ENCODE measurements at places on chromosomes 6 and 20. TPM values are rescaled to one million over a fixed set of nuclear protein-coding genes. Genes with fewer than 3 reads are reported as not detected.

OGFR gene
- total RNA-seq = 26.9 TPM

PARD6B gene
- 9.4 TPM for total RNA-seq

ADGB gene
- total RNA-seq = 0.31 TPM

FNDC11 gene
- 4.1 TPM for total RNA-seq

PAX1 gene
- not detected for total RNA-seq

IL17F gene
- total RNA-seq = not detected

FAM217A gene
- total RNA-seq = not detected

HLA-E gene
- 22.2 TPM for total RNA-seq

SEMG1 gene
- not detected for total RNA-seq

COL19A1 gene
- 4.7 TPM for total RNA-seq

OR2H2 gene
- total RNA-seq = not detected

HSPA12B gene
- total RNA-seq = 3.4 TPM

FRMD1 gene
- not detected for total RNA-seq

RNF39 gene
- not detected for total RNA-seq

NKX2-4 gene
- not detected for total RNA-seq

HDGFL1 gene
- not detected for total RNA-seq

MRPS10 gene
- 41.0 TPM for total RNA-seq

PRND gene
- 1.9 TPM for total RNA-seq

CRISP3 gene
- not detected for total RNA-seq

TFB1M gene
- total RNA-seq = 28.2 TPM

HLA-DRB1 gene
- total RNA-seq = 1.6 TPM

ABHD12 gene
- 51.6 TPM for total RNA-seq

TMEM14B gene
- total RNA-seq = 70.7 TPM

MED20 gene
- total RNA-seq = 21.0 TPM

MAFB gene
- 9.4 TPM for total RNA-seq

RAET1G gene
- not detected for total RNA-seq

ARMC2 gene
- total RNA-seq = 17.2 TPM

MYLK4 gene
- total RNA-seq = under 0.01 TPM

CAGE1 gene
- total RNA-seq = not detected

BHLHE23 gene
- total RNA-seq = 0.94 TPM

ADAM33 gene
- total RNA-seq = 3.8 TPM

TREM1 gene
- not detected for total RNA-seq

Measured in parietal lobe (tissue), 2 donors.